ENCODE measurements at places on chromosomes 12 and 14.

- DNase-seq: no peak
These were observed 3.7 kb downstream of the PSMB11 start for GRCh38 chr14:23045419-23046357.

DNA sequence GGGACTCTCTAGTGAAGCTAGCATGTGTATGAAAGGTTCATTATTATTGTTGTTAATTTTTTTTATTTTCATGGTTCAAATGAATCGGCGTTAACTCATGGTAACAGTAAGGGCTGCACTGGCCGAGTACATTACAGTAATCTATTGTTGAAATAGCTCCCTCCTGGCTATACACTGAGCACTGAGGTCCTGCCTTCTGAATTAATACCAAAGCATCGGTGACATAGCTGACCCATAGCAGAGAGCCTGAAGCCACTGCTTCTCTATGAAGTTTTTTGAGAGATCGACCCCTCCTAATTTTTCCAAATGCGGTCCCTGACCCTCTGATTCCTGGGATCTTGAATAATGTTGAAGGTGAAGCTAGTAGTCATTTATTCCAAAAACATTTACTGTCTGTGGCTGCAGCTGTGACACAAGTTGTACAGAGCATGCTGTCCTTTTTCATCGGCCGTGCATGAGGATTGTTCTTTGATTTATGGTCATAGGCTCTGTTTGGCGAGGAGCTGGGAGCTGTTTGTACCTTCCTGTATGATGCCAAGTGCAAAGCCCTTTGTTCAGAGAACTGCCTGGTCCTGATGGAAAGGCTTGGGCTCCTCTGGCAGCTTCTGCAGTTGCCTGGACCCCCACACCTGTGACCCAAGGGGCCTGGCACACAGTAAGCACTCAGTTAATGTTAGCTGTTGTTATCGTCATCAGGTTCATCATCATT, 486.5 kb downstream of the EGLN3 start:
- DNase-seq: no peak

DNA sequence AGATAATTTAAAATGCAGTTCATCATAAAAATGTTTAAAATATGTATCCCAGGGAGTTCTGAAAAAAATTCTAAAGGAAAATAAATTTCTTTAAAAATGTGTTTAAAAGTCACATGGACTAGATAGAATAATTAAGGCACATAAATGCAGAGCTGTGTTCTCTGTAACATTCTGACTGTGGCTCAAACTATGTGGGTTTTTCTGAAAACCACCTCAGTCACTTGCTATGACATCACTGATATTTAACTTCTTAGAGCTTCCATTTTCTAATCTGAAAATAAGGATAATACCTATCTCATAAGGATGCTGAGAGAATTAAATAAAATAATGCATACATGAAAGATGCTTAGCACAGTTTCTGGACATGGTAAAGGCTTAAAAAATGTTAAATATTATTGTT, 107.3 kb downstream of the SLC41A2 start:
- no peak for DNase-seq

- no peak for DNase-seq
These were observed 1.6 kb downstream of the PTCSC3 start for GRCh38 chr14:36174767-36175424.

DNA sequence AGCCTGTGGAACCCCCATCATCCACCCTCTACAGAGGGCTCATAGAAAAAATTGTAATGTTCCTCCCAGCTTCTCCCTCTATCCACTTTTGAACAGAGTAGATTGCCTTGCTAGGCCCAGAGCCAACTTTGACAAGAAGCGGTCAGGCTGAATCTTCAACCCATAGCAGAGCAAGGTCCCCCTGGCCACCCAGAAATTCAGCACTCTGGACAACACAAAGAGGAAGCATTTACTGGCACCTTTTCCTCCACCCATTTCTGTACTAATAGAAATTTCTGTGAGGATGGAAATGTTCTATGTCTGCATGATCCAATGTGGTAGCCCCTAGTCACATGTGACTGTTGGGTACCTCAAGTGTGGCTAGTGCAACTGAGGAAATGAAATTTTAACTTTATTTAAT, 42.7 kb upstream of the OXA1L start:
- DNase-seq: no peak

GRCh38 chr12:114141921-114142564, 175.9 kb upstream of the RBM19 start:
- DNase-seq: no peak

GRCh38 chr14:35988550-35988949, 162.4 kb downstream of the BRMS1L start:
- DNase-seq: no peak

- no peak for DNase-seq
These were observed 110.2 kb downstream of the RASSF9 start for GRCh38 chr12:85725991-85726390.

DNA sequence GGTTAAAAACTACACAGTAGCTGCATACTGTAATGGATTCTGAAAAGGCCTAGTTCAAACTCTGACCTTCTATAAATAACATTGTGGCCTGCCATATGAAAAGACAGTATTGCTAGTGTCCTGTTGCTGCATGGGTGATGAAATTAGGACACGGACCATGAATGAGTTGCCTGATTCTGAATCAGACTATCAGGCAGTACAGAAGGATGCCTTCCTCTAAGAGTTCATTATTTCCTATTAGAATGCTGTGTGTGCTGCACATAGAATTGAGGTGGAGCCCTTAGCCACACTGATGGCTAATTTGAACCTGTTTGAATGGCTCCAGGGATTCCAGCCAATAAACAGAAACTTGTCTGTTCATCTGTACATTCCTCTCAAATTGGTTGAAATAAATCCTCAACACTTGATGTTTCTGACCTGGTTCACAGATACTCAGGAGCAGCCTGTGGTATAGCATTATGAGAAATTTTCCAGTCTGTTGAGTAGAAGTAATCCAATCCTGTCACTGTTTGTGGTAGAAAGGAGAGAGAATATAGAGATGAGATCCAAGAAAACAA, 483.2 kb downstream of the APAF1 start:
- DNase-seq: no peak

GRCh38 chr12:4246116-4246515, 27.4 kb upstream of the CCND2 start:
- DNase-seq: no peak

DNA sequence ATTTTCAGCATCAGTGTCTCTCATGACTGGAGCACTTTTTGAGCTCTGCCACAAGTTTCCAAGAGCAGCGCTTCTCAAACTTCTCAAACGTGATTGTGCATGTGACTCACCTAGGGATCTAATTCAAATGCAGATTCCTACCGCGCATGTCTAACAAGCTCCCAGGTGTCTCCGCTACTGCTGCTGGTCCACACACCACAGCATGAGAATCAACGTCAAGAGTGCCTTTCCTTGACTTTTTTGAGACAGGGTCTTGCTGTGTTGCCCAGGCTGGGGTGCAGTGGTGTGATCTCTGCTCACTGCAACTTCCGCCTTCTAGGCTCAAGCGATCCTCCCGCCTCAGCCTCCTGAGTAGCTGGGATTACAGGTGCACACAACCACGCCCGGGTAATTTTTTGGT, 22.4 kb downstream of the GLRX5 start:
- no peak for DNase-seq

DNA sequence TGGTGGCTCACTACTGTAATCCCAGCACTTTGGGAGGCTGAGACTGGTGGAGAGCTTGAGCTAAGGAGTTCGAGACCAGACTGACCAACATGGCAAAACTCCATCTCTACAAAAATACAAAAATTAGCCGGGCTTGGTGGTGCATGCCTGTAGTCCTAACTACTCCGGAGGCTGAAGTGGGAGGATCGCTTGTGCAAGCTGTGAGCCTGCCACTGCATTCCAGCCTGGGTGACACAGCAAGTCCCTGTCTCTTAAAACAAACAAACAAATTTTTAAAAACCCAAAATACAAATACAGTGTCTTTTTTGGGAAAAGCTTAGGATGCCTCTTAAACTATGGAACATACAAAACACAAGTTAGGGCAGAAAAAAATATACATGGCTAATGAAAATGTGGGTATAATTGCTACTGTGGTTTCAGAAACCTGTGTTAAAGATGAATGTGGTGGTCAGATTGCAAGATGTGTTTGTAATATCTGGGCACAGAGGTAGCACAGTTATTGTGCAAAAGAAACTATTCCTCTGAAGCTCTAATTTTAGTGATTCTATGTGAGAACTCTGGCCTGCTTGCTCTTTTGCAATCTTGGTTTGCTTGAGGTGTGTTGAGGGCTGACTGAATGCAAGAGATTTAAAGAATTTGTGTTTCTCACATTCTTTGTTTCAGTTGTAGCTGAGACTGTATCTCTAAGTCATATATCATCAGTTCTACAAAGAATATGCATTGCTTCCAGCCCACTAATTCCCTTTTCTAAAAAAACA, 3.9 kb upstream of the HSPA2 start:
- no peak for DNase-seq

GRCh38 chr12:126400831-126401230, 1335.6 kb downstream of the AACS start:
- no peak for DNase-seq

GRCh38 chr14:99401621-99402284, 78.9 kb downstream of the SETD3 start:
- DNase-seq: no peak

GRCh38 chr12:131928080-131928710, 881 bp upstream of the PUS1 start:
- no peak for DNase-seq

DNA sequence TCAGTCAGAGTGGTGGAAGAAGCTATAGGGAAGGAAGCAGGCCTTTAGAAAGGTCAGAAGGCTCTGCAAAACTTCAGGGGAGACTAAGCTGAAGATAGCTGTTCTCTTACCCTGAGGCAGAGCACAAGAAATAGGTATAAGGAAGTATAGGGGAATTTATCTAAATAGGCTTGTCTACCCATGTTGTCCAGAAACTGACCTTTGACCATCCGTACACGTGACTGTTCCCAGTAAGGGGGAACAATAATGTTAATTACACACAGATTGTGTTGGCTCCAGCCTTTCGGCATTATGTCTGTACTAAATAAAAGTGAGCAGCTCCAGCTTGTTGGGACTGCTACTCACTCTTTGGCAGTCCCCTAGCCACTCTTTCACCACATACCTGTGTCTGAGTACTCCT, 59.0 kb downstream of the SLCO1B1 start:
- DNase-seq: no peak

DNA sequence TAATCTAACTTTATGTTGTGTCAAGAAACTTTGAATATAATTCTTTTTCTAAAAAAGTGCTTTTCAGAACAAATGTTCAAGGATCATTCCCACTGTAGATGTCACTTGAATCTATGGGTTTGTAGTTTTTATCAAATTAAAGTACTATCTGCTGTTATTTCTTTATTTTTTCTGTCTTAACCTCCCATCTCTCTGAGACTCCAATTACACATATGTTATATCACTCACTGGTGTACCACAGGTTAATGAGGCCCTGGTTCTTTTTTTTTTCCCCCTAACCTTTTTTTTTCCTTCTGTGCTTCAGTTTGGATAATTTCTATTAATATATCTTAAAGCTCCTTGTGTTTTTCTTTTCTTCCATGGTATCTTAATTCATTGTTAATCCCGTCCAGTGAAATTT, 279.9 kb upstream of the RGS6 start:
- no peak for DNase-seq

GRCh38 chr14:20631880-20632389, 9.6 kb downstream of the OR6S1 start:
- no peak for DNase-seq

DNA sequence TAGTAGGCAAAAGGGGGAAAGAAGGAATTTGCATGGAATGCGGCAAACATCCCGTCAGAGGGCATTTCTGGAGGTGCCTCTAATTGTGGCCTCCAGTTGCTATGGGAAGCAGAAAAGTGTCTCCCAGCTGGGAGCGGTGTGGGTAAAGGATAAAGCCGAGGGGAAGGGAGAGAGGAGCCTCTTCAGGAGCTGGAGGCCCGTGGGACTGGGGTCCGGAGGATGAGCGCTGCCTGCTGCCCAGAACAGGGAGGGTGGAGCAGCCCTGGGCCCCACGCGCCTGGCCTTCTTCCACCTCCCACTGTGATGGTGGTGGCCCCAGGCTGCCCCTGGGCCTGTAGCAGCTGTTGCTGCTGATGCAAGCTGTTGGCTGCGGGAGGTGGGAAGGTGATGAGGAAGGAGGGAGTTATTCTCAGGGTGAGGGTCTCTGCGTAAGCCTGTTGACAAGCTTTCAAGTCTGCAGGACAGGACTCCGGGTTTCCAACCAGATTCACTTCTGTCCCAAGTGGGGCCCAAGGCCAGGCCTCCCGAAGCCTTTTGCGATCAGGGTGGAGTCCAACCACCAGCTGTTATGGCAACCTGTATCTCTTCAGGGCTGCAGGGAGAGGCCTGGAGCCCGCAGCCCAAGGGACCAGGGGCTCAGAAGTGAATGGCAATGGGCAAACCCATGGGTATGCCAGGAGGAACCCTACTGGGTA, 19.1 kb upstream of the PGF start:
- DNase-seq: no peak

- DNase-seq: no peak
These were observed 100.8 kb downstream of the AACS start for GRCh38 chr12:125166041-125166440.

GRCh38 chr14:45819107-45819506, 566.1 kb upstream of the MIS18BP1 start:
- DNase-seq: no peak

DNA sequence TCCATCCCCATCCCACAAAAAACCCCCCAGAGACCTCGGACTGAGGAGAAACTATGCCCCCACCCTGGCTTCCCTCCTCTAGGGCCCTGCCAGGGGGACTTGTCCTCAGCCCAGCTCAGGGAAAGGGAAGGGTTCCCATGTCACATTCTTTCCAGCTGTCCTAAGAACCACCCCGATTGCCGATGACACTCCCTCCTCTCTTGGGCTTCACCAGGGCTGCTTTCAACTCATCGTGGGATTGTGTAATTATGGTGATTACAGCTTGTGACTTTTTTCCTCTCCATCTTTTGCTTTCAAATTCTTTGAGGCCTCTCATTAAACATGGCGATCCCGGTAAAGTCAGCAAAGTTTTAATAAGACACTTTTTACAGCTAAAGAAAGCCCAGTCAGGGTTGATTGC, 344.0 kb downstream of the DPF3 start:
- DNase-seq: no peak

DNA sequence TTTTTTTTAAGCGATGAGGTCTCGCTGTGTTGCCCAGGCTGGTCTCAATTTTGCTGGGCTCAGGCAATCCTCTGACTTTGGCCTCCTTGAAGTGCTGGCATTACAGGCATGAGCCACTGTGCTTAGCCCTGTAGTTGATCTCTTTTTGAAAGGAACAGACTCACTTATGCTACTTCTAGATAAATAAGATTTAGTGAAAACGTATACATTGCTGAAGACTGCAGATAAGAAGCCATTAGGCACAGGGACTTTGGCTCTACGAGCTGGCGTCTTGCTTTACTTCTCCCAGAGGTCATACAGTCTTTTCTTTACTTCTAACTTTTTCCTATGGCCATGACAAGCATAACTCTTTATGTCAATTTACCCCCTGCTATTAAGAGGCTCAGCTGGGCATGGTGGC, 9.4 kb downstream of the PTGR2 start:
- DNase-seq: no peak

DNA sequence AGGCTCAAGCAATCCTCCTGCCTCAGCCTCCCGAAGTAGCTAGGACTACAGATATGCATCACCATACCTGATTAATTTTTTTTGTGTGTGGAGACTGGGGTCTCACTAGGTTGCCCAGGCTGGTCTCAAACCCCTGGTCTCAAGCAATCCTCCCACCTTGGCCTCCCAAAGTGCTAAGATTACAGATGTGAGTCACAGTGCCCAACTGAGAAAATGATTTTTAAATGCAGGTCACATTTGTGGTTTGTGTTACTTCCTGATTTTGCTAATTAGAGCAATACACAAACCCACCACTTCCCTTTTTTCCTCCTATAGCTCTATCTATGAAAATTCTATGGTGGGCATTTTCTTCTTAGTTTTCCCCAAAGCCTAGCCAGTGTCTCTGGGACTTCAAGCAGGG, 45.5 kb upstream of the TMEM263 start:
- DNase-seq: no peak
